RPMI7951 (cell line): ENCODE measurements at places on chromosomes 11 and 22. TPM values are rescaled to one million over a fixed set of nuclear protein-coding genes. Genes with fewer than 3 reads are reported as not detected.

- no peak for DNase-seq
Observed at GRCh38 chr22:20517422-20517821, 10.0 kb downstream of the MED15 start.

DNA sequence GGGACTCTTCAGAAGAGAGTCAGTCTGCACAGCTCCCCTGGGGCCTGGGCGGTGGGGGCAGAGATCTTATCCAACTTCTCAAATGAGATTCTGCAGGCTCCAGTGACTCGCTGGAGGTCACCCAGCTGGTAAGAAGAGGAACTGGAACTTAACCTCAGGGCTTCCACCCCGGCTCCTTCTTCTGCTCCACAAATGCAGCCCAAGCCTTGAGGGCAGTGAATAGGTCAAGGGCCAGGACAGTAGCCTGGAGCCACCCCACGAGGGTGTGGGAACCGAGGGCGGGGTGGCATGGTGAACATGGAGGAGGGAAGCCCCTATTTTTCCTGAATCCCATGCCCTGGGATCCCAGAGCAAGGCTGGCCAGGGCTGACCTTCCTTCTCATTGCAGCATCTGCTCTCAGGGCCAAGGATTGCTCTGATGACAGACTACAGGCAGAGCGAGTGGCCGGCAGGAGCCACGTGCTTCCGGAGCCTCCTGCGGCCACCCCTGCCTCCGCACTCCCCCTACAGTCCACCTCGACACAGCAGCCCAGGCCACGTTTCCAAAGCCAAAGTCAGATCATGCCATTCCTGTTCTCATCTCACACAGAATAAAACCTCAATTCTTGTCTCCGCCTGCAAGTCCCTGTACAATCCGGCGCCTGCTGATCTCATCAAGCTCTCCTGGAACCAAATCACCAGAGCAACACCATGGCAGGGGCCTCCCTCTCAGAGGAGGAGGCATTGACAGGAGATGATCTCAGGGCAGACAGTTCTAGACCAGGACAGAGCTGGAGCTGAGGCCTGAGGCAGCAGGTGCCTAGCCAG, 21.1 kb upstream of the UPK3A start:
- peak; percentile 70 for DNase-seq

DNA sequence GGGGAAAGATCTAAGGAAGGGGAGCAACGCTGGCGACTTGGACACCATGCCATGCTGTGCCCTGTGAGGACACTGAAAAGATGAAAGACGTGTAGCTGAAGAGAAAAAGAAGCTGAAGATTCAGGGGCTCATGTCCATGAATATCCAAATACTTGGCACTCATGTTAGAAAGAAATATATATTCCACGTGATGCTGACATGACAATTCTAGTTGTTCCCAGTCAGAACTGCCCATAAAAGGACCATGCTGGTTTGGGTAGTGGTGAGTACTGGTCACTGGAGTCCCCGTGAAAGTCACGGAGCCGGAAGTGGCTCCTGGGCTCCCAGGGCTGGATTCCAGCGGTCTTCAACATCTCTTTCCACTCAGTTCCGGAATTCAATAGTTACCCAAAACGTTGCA, 9.9 kb downstream of the MS4A15 start:
- DNase-seq, result peak; percentile 23

DNA sequence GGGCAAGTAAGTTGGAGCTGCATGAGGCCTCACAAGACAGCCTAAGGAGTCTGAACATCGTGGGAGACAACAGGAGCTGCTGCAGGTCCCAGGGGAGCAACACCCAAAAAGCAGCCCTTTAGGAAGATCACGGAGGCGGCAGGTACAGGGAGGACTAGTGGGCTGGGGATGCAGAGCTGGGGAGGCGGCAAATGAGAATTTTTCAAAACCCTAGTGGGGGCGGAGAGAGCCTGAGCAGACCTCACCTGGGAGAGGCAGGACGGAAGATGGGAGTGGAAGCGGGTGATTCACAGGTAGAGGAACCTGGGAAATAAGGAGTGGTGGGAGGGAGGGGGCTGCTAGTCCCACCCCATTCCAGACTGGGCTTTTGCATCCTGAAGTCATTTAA, 42.1 kb downstream of the DKK3 start:
- DNase-seq, result no peak

GRCh38 chr11:44978961-44979331, 28.3 kb upstream of the TP53I11 start:
- peak; percentile 26 for DNase-seq

DNA sequence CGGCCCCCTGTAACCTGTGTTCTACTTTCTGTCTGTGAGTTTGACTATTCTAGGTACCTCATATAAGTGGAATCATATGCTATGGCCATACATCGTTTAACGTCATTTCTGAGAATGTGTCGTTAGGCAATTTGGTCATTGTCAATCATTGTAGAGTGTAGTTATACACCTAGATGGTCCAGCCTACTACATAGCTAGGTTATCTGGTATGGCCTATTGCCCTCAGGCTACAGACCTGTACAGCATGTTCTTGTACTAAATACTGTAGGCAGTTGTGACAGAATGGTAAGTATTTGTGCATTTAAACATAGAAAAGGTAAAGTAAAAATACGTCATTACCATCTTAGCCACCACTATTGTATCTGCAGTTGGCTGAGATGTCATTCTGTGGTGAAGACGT, 35.2 kb downstream of the MYO7A start:
- DNase-seq, result no peak

GRCh38 chr11:19394525-19395016, 153.8 kb upstream of the E2F8 start:
- DNase-seq, result no peak

DNA sequence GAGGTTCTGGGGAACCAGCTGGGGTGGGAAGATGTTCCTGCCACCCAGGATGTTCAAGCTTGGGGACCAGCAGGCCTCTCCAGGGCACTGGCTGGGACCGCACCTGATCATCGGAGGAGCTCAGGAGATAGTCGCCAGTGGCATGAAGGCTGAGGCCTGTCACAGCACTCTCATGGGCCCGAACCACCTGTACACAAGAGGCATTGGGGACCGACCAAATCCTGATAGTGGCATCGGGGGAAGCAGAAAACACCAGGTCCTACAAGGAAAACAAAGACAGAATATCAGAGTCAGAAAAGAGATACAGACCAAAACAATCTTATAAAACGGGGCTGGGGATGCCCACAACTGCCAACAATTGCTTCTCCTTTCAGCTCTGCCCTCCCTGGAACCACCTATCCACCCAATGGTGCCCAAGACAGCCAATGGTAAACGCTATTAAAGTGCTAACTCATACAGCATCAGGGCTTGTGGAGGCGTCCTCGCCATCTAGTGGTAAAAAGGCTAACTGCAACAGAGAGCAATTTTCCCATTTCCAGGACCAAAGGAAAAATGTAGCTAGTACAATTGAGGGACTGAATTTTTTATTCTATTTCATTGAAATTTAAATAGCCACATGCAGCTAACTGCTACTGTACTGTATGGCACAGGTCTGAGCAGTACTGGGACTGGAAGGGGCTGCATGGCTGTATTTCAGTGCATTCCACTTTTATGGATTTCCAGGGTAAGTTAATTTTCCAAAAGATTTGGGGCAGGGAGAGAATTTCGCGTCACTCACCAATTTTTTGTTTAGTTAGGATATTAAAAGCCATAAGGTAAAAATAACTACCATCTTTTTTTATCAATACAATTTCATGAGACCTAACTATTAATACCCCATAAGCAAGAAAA, 7.1 kb downstream of the PRPF19 start:
- DNase-seq, result peak; percentile 63

- DNase-seq, result no peak
Observed at GRCh38 chr11:47259232-47259977, 1.6 kb downstream of the NR1H3 start.

- no peak for DNase-seq
Observed at GRCh38 chr11:22730319-22730718, 63.9 kb downstream of the GAS2 start.

DNA sequence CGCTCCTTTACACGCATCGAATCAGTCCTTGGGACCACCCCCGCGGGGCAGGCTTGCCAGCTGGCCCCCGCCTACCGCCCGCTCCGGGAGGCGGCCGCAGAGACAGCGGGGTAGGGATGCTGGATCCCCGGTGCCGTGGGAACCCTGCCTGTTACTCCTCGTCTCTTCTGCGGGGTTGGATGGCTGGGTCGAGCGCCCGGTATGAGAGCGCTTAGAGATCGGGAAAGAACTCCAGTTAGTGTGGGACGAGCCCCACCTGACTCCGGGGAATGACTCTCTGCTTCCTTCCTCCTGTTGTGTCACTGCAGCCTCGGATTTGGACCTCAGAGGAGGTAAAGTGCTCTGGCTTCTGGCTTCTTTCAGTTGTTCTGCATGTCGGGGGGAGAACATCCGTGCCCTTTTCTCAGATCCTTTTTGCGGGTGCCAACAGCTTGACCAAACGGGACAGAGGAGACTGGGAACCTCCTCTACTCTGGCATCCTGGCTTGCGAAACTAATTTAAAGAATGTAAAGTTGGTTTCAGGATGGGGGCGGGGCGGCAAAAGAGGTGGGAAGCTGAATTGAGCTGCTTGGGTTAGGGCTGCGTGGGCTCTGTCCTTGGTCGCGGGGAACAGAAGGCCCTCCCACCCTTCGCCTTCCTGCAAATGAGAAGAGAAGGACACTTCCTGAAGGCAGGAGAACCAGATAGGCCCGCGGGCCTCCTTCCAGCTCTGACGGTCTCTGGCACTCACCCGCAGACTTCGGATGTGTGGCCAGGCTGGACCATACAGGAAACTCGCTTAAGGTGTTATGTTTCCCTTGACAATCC, 938 bp downstream of the LAYN start:
- no peak for DNase-seq

DNA sequence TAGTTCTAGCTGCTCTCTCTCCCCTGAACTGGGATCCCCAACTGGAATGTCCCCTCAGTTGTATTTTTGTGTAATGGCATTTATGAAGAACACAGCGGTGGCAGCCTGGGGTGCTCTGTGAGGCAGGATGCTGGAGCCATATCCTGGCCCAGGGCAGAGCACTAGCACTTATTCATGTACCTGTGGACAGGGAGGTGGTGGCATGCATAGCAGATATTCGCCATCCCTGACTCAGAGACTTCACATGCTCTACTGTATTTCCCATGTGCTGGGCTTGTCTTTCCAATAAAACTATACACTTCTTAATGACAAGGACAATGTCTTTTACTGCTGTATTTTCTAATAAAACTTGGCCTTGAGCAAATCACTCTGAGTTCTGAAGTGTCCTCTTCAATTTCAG, 125.3 kb downstream of the ADAMTS15 start:
- no peak for DNase-seq

GRCh38 chr22:44160421-44160820, 20.3 kb upstream of the PARVG start:
- no peak for DNase-seq

GRCh38 chr22:21797444-21798221, 62.0 kb upstream of the YPEL1 start:
- no peak for DNase-seq

DNA sequence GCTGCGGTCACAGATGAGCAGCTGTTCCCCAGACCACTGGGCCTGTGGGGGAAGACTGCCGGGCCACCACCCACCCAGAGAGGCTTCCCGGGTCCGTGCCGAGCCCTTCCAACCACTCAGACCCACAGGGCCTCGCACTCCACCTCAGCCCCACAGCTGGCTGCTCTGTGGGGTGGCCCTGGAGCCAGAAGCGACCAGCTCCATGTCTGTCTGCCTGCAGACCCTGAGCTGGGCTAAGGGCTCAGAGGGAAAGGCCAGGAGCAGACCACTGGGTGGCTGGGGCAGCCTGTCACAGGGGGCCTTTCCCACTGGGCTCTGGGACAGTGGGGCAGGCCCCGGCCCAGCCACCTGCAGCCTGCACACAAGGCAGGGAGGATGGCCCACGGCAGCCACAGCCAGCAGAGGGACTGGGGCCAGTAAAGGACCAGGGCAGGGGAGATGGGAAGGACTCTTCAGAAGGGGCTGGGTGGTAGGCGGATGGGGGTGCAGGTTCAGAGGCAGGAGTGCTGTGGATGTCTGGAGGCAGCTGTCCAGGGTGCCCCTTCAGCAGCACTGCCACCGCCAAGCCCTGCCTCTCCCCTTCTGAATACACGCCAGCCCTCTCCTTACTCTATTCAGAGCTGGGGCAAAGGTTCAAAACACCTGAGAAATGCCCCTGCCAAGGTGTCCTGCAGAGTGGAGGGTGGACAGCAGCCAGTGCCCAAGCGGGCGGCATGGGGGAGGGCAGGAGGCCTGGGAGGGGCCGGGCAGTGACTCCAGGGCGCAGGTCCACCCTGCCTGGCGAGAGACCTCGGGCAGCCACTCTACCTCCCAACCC, 32.2 kb downstream of the GNB1L start:
- no peak for DNase-seq

- DNase-seq, result no peak
Observed at GRCh38 chr11:14218728-14219127, 140.3 kb downstream of the RRAS2 start.

DNA sequence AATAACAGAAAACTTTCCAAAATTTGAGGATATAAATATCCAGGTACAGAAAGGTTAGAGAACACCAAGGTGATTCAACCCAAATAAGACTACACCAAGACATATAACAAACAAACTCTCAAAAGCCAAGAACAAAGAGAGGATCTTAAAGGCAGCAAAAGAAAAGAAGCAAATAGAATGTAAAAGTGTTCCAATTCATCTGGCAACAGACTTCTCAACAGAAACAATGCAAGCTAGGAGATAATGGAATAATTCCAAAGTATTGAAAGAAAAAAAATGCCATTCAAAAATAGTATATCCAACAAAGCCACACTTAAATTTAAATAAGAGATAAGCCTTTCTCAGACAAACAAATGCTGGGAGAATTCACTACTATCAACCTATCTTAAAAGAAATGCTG, 153.0 kb upstream of the FAT3 start:
- DNase-seq, result no peak

GRCh38 chr11:69005631-69006368, 7.2 kb downstream of the MRGPRF start:
- DNase-seq, result no peak

GRCh38 chr11:113313601-113314000, 782 bp upstream of the TTC12 start:
- DNase-seq, result peak; percentile 79

- no peak for DNase-seq
Observed at GRCh38 chr22:46111645-46112306, 38.5 kb upstream of the PPARA start.

- no peak for DNase-seq
Observed at GRCh38 chr22:47112582-47112965, 350.1 kb downstream of the TBC1D22A start.

GRCh38 chr11:46383974-46384701, 2.7 kb downstream of the MDK start:
- DNase-seq, result no peak

DNA sequence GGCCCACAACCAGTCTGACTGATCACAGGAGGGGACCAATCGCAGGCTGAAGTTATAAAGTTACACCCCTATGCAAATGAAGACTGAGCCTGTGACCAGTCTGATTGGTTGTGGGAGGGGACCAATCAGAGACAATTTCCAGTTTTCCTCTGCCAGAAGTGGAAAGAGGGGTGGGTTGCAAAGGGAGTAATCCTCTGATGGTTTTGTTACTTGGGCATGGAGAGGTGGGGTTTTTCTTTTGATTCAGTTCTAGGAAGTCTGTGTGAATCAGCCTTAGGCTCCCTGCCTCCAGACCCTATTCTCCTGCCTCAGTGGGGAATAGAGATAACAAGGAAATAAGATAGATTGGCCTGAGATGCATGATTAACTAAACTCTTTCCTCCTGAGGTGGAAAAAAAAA, 9.9 kb downstream of the OR6M1 start:
- no peak for DNase-seq

The CCDC15 gene
- total RNA-seq, result 10.9 and 11.4 TPM in 2 replicates

The DRD2 gene
- total RNA-seq, result 8.2 and 10.7 TPM in 2 replicates

The MISFA gene
- total RNA-seq, result 0.60 TPM in 1 of 2 replicates, not detected in the other

The TRIM29 gene
- not detected in 2 replicates for total RNA-seq

The BRMS1 gene
- total RNA-seq, result 91.7 and 92.6 TPM in 2 replicates

The IRAG1 gene
- total RNA-seq, result 15.4 and 23.8 TPM in 2 replicates

The PLAAT2 gene
- not detected in 2 replicates for total RNA-seq

The KCNJ1 gene
- total RNA-seq, result not detected in 2 replicates

The RIN1 gene
- total RNA-seq, result 28.0 and 38.8 TPM in 2 replicates

The MMP7 gene
- total RNA-seq, result not detected in 2 replicates

The OR8H2 gene
- total RNA-seq, result not detected in 2 replicates
